ENCODE measurements at places on chromosomes 7 and 10. TPM values are rescaled to one million over a fixed set of nuclear protein-coding genes. Genes with fewer than 3 reads are reported as not detected.

HGF gene
- 0.03 TPM for total RNA-seq

KBTBD2 gene
- total RNA-seq = 26.4 TPM

NACAD gene
- 0.25 TPM for total RNA-seq

C10orf62 gene
- 0.08 TPM for total RNA-seq

LEP gene
- total RNA-seq = not detected

PON3 gene
- total RNA-seq = 39.3 TPM

LIPF gene
- not detected for total RNA-seq

HOXA5 gene
- total RNA-seq = 5.1 TPM

NME8 gene
- not detected for total RNA-seq

HABP2 gene
- 0.09 TPM for total RNA-seq

BICC1 gene
- total RNA-seq = 25.8 TPM

TMEM139 gene
- 1.2 TPM for total RNA-seq

ENTPD1 gene
- total RNA-seq = 0.07 TPM

SMKR1 gene
- total RNA-seq = 8.4 TPM

BHLHA15 gene
- 0.61 TPM for total RNA-seq

SFTPA1 gene
- not detected for total RNA-seq

TRIM74 gene
- not detected for total RNA-seq

MMP21 gene
- total RNA-seq = 0.03 TPM

LBX1 gene
- total RNA-seq = not detected

Data from A549 treated with AZD2906 at 1 μM for 4 hours (cell line).